Osteocyte (in vitro differentiated cells): ENCODE measurements at places on chromosomes 16 and 17. TPM values are rescaled to one million over a fixed set of nuclear protein-coding genes. Genes with fewer than 3 reads are reported as not detected.

- DNase-seq: peak; percentile 88
- peak overlapping the region; percentile 56 for H3K27ac ChIP-seq
- H3K36me3 ChIP-seq: no peaks in the 10 kb centered on the region
- H3K4me3 ChIP-seq: no peak overlapping the region
- H3K27me3 ChIP-seq: no peaks in the 10 kb centered on the region
Measured at GRCh38 chr17:57927048-57927723, 28.0 kb downstream of the CUEDC1 start.

SOX8 gene
- total RNA-seq: 0.27 and 0.31 TPM in 2 replicates

GRCh38 chr17:82820278-82821251 is 19.3 kb downstream of the ZNF750 start:
- H3K36me3 ChIP-seq: peaks cover 46% of the 10 kb centered on the region
- no peak overlapping the region for H3K27ac ChIP-seq
- peaks cover 3% of the 10 kb centered on the region for H3K4me1 ChIP-seq
- no peak for DNase-seq

GRCh38 chr17:78771758-78772382 is 10.2 kb downstream of the CYTH1 start:
- H3K4me3 ChIP-seq: no peak overlapping the region
- H3K27ac ChIP-seq: no peak overlapping the region

GRCh38 chr17:2211661-2212399 is 91.8 kb downstream of the SMG6 start:
- peak overlapping the region; percentile 27 for H3K27ac ChIP-seq
- no peak for DNase-seq
- H3K4me3 ChIP-seq: no peak overlapping the region
- peaks cover 3% of the 10 kb centered on the region for H3K36me3 ChIP-seq
- peaks cover 48% of the 10 kb centered on the region for H3K4me1 ChIP-seq
- H3K27me3 ChIP-seq: no peaks in the 10 kb centered on the region

DNA sequence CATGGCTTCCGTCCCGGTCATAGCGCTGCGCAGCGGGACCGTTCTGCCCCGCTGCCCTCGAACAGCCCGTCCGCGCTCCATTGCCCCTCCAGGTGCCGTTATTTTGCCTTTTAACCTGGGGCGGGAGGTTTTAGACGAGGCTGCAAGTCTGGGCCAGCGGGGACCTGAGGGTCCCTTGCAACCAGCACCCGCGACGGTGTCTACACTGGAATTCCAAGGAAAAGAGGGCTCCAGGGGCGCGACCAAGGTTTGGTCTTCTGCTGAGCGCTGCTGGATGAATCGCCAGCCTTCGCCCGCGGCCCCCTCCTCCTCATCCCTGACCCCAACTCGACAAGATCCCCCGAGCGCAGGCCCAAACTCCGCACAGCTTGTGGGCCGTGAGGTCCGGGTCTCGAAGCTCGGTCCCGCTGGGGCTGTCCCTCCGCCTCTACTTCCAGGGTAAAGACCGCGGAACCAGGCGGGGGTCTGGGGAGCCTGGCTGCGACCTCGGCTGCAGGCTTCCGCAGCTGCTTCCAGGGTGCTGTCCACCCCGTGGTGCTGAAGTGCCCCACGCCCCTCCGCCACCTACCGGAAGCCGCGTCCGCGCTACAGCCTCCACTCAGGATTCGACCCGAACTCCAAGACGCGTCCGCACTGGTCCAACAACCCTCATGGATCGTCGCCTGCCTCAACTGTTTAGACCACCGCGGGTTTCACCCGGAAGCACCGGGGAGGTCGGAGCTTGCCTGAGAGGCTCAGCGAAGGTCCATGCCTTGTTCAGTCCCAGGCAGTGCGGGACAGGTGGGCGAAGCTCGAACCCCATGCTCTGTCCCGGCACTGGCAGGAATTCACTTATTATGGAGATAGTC is 10.1 kb upstream of the CA4 start:
- peaks cover 34% of the 10 kb centered on the region for H3K4me1 ChIP-seq
- peaks cover 16% of the 10 kb centered on the region for H3K27me3 ChIP-seq
- H3K36me3 ChIP-seq: no peaks in the 10 kb centered on the region
- DNase-seq: peak; percentile 93
- H3K27ac ChIP-seq: no peak overlapping the region

MYCBPAP gene
- total RNA-seq: 0.46 and 0.81 TPM in 2 replicates
